Stimulated activated CD8-positive, alpha-beta memory T cell treated with anti-CD3 and anti-CD28 coated beads, Interleukin-2, amount 100 ng/mL, for 1 hour (primary cell): ENCODE measurements at places on chromosomes 13 and 19.

DNA sequence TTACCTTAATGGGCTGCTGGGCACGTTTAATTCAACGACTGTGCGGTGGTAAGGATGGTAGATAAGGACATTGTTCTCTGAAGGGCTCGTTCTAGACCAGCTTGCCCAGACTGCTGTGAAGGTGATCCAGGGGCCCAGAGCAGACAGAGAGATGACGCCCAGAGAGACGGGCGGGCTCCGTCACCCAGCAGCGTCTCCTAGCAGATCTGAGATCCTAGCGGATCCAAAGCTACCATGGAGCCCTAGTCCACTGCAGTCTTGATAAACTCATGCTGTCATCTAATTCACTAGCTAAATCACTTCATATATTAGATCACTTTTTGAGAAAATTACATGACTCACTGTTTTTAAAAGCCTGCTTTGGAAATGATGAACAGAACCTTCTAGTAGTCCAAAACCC is 21.5 kb downstream of the COL4A2 start:
- DNase-seq = no peak

- DNase-seq = peak; percentile 99
These were observed at the start of gene HNRNPUL1 for GRCh38 chr19:41263850-41264580. TSS of gene HNRNPUL1 (plus strand) at chr19:41264372. CDS start at chr19:41264504, 132 bp downstream.

- no peak for DNase-seq
These were observed 185.7 kb downstream of the KATNAL1 start for GRCh38 chr13:30121666-30122065.

DNA sequence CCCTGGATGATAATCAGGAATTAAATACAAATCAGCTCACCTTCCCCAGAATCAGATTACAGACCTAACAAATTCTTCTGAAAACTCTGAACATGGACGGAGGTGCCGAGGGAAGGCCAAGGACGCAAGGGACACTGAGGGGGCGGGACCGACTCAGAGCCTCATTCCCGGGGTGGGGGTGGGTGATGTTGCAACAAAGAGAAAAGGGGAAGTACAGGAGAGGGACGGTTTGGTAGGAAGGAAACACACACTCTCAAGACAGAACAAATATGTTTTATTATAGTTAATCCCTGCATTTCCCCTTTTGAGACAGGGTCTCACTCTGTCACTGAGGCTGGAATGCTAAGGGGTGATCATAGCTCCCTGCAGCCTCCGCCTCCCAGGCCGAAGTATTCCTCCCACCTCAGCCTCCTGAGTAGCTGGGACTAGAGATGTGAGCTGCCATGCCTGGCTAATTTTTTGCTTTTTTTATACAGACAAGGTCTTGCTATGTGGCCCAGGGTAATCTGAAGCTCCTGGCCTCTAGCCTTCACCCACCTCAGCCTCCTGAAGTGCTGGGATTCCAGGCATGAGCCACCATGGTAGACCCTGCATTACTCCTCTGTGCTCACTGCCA is 786 bp upstream of the LILRA2 start:
- no peak for DNase-seq

- DNase-seq = no peak
These were observed 115.5 kb downstream of the FGF14 start for GRCh38 chr13:102286326-102286725.

GRCh38 chr19:4042064-4042730 is 24.5 kb downstream of the ZBTB7A start:
- DNase-seq = no peak

GRCh38 chr13:28426381-28426780 is 68.5 kb downstream of the FLT1 start:
- no peak for DNase-seq

GRCh38 chr13:94359875-94360274 is 119.6 kb downstream of the DCT start:
- no peak for DNase-seq
